Activated T-helper 2 cell treated with anti-CD3 and anti-CD28 coated beads, Interferon-gamma antibody, Interleukin-2, Interleukin-4, amounts not matched to agents 10 μg/mL and 5 μg/mL and 100 μg/mL, durations not matched to agents 14 hours and 24 hours and 36 hours (primary cell): ENCODE measurements at places on chromosomes 5 and 9. TPM values are rescaled to one million over a fixed set of nuclear protein-coding genes. Genes with fewer than 3 reads are reported as not detected.

DNA sequence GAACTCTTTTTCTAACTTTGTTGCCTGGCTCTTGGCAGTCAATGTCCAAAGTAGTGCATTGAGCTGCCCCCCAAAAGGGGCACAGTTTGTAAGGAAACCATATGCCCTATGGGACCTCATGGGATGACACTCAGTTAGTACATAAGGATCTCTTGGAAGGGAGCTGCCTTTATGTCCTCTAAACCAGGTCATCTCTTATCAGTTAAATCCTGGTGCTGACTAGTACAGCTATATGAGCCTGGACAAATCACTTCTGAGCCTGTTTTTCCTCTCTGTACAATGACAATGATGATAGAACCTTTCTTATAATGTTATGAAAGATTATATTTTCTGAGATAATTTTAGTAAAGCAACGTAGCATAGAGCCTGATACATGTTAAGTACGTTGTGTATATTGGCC lies 44.1 kb downstream of the PIK3R1 start:
- DNase-seq: no peak

DNA sequence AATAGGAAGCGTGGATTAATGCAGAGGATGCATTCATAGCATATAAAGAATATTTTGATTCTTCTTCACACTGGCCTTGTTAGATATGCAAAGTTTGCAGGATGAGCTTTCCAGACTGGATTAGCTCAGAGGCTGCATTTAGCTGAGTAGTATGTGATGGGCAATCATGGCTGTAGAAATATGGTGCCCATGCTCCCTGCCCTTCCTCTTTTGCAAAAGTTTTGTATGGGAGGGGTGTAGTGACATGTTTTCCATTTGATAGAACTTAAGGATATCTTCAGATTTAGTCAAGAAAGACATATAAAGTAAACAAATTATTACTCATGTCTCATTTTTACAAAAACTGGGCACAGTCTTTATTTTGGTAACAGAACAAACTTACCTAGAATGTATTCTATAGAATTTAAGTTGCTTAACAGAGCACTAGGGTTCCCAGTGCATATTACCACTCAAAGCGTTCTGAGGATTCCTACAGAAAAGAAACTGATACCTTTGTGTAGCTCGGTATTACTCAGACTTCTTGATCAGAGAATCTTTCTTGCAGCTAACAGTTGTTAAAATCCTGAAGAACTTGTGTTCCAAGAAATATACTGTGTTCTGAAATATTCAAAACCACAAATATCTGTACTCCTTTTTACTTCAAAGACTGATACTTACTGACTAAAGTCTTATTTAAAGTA lies 9.8 kb downstream of the GTF3C4 start:
- no peak for DNase-seq

DNA sequence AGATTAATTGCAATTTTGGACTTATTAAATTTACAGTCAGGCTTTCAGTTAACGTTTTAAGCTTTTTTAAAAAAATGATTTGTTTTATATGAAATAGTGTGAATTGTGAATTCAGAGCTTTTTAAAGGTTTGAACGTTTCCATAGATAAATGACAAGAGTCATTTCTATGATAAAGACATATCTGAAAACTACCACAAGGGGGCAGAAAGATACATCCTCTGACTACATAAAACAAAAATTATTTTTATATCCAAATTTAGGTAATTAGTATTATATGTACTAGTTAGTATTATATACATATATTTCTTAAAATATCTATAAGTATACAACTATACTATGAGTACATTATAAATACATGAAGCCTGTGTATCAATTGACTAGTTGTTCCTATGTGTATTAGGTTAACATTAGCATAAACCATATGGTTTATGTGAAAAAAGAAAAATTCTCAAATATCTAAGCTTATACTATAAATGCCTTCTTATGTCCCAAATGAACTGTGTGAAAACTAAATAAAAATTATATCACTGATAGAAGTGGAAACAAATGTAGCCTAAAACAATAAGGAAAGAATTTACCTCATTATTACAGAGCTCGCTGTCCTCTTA lies 155.2 kb downstream of the MEF2C start:
- DNase-seq: no peak

GRCh38 chr5:123951582-123951977 lies 439.6 kb downstream of the CSNK1G3 start:
- no peak for DNase-seq

- no peak for DNase-seq
Measured at GRCh38 chr9:75033791-75034473, 5.8 kb upstream of the CARNMT1 start.

DNA sequence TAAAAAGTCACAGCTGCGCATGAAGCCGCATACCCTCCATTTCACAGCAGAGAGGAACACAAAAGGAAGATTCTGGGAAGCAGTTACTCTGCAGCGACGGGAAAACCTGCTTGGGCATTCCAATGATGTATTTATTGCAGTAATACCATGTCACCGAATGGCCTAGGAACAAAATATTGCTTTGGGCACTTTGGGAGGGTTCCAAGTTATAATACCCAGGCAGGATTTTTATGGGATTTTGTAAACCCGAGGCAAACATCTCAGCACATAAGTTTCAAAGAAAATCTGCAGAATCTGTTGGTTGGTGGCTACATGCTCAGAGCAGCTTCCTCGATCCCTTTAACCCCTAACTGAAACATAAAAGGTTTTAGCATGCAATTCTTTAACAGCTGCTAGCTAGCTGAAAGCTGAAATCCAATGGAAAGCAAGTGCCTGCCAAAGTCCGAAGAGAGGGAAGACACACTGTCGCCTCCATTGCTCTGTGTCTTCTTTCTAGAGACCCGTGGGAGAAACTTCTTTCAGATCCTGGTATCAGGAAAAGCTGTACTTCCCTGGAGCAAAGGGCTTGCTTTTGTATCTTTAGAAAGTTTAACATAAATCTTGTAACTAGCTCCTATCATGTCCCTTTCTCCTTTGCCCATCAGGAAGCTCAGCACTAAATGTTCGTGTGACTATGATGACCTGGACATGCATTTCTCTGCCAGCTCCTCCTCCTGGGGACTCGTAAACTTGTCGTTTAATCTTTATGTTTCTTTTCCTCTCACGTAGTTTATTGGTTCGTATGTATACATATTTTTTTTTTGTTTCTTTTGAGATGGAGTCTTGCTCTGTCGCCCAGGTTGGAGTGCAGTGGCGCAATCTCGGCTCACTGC lies 195.0 kb downstream of the MAPKAP1 start:
- DNase-seq: no peak

DNA sequence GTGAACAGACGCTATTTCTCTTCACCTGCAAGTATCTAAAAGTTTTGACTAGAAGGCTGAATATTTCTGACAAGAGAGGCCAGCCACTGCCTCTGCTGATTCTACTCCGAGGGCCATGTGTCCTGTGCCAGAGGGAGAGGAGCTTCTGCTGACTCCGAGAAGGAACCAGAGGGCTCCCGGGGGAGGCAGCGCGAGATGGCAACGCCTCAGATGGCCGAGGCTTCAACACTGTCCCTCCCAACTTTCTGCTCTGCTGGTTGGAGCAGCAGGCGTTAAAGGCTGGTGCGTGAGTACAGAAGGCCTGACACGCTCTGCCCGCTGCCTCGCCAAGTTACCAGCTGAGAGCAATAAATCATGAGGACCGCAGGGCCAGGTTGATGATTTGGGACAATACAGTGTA lies 178.8 kb downstream of the GAPVD1 start:
- DNase-seq: no peak

GRCh38 chr5:139210585-139210984 lies 12.4 kb upstream of the SIL1 start:
- DNase-seq: no peak

DNA sequence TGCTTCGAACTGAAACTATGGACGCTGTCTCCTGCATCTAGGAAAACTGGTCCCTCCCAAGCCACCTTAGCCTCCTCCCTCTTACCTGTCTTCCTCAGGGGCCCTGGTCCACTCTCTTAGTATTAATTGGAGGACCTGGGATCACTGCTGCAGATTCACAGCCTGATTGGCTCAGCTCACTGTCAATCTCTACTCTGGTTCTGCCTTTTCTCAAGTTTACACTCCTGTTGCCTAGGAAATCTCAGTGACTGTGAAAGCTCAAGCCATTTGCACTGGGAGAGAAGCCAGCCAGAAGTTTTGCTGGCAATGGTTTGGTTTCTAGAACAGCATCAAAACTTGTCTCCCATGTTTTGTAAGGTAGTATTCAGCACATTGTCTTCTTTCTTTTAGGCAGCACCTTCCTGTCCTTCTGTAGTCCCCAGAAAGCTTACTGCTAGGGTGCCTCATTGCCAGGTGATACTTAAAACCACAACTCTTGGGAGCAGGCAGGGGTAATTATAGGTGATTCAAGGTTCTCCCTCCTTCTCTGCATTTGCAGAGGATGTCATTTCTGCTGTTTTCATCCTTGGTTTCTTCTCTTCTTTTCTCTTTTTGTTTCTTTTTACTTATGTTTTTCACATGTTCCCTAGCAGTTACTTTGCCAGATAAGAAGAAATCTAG lies at the start of gene CAPSL:
CAPSL (minus strand) TSS at position 55 of the 660 bp plus-strand sequence. CDS start 17,502 bp downstream, outside the sequence.
- DNase-seq: no peak

GRCh38 chr5:155529362-155529761 lies 515.8 kb downstream of the KIF4B start:
- no peak for DNase-seq

DNA sequence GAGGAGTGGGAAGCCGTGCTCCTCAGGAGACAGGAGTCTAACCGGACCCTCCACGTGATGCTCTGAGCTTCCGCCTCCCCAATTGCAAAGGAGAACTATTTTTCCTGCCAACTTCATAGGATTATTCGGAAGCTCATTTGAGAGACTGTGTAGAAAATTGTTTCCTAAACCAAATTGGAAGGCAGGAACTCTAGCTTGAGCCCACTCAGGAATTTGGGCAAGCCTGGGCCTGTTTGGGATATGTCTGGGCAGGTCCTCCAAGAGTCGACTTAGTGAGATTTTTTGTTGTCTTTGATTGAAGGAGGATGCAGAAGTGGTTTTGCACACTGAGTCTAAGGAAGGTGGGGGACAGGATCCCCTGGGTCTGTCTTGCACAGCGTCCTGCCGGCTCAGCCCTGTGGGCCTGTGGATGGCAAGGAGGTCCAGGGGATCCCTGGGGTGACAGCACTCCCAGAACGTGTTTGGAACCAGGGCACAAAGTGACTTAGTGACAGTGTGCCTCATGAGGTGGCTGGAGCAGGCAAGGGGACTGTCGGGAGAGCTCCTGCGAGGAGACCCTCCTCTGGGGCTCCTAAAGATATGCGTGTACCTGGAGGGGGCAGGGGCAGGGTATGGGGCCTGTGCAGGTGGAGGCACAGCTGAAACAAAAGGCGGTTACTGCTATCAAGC lies 283.3 kb downstream of the NSG2 start:
- DNase-seq: no peak

DNA sequence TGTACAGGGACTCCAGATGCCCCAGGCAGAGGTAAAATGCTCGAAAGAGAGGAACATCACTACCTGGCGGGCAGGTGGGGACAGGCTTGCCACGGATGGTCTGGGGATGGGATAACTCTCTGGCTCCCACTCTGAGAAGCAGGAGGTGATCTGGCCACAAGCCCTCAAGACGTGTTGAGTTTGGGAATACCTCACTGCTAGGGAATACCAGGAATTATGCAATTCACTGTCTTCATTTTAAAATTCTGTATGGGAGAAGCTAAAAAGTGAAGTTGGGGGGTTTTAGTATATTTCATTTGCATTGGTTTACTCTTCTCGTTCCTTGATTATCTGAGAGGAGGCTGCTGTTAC lies 510.4 kb downstream of the CCDC171 start:
- DNase-seq: no peak

DNA sequence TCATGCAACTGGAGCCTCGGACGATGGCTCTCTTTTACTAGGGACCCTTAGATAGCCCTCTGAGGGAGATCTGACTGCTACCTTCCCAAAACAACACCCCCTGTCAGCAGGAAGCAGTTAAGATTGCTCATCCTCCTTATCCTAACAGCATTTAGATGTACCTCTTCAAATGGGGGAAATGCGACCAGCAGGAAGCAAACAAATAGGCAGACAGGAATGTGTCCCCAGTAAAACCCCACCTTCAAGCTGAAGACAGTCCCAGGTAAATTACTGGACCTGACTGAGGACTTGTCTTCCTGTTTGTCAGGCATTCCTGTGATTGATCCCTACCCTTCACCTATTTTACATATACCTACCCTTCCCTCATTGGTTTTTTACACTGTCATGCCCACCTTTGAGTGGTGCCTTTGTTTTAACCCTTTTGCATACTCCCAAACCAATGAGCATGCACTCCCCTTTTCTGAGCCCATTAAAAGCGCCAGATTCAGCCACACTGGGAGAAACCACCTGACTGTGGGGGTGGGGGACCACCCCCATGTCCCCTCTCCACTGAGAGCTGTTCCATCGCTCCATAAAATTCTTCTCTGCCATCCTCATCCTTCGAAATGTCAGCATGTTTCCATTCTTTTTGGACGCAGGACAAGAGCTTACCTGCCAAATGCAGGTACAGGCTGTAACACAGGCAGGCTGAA lies 954.0 kb upstream of the CDH6 start:
- no peak for DNase-seq

DNA sequence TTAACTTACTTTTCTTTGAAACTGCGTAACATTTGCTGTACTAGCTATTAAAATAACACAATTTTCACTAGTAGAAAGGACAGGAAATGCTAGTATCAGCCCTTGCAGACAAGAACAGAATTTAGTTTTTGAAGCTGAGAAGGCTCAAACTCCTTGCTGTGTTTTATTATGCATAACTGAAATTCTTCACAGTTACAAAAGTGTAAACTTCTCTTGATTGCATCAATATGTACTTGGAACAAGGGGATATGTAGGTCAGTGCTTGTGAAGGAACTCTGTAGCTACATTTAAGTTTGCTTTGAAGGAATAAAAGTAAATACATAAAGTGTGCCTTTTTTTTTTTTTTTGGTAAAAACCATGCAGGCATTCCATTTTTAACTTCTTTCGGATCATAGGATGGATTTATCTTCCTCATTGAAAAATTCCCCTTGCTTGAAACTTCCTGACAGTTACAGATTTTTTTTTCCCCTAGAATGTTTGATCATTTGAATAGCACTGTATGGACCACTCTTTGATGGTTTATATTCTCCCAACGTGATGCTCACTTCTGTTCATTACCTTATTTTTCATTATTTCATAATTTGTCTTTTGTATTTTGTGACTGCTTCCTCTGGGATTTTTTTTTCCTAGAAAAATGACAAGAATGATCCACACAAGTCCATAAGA lies 94.9 kb upstream of the DAB2 start:
- DNase-seq: no peak

Gene DDX4
- 0.09 TPM in 1 of 2 replicates, not detected in the other for total RNA-seq

Gene KIF4B
- 0.07 TPM in 1 of 2 replicates, not detected in the other for total RNA-seq

Gene PCDHGB4
- 0.28 and 0.34 TPM in 2 replicates for total RNA-seq

Gene HRH2
- total RNA-seq: 34.3 and 37.1 TPM in 2 replicates

Gene PRUNE2
- 0.27 and 0.53 TPM in 2 replicates for total RNA-seq

Gene C9orf50
- total RNA-seq: not detected in 2 replicates

Gene IFNA2
- total RNA-seq: not detected in 2 replicates

Gene PCDHGC5
- not detected in 2 replicates for total RNA-seq

Gene NDOR1
- 38.2 and 40.2 TPM in 2 replicates for total RNA-seq

Gene RPS14
- 2,552 and 2,593 TPM in 2 replicates for total RNA-seq
